ENCODE measurements at places on chromosomes 1 and 21.

DNA sequence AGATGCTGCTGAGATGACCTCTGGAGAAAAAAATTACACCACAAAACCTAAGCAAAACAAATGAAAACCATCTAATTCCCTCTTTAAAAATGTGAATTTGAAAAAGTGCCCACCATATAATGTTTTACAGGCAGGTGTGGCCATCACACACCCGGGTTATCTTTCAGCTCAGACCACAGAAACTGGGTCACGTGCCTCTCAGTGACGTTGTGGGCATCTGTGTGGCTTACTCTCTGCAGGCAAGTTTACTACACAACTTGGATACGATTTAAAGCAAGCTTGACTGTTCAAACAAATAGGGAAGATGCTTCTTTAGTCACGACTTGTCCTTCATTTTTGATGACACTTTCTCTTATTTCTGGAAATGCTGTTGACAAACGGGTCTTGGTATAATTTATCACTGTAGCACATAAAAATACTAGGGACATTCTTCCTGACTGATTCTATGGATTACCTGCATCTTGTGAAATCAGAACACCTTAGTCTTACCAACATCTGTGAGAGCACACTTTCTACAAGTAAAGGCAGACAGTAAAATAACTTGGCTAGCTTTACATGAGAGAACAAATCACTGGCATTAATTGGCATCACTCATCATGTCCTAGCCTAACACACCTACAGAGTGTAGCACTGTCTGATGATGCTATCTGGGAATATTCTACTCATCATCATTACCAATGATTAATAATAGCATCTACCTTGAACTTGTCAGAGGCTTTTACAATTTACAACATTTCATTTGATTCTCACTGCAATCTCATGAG is 89.3 kb upstream of the EDEM3 start:
- DNase-seq, result peak; percentile 67

DNA sequence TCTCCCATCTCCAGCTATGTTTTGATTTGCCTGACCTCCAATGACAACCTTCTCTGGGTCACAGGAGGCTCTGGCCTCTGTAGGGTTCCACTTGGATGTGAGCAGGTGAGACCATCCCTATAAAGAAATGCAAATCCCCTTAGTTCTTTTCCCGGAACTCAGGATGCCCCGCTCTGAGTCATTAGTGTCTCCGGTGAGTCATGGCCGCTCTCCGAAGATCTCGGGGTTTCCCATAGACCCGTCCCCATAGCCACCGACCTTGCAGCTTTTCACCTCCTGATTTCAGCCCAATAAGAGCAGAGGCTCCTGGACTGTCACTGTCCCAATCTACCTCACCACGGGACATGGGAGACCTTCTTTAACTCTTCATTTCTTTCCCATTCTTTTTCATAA is 98.2 kb downstream of the PGBD5 start:
- no peak for DNase-seq

DNA sequence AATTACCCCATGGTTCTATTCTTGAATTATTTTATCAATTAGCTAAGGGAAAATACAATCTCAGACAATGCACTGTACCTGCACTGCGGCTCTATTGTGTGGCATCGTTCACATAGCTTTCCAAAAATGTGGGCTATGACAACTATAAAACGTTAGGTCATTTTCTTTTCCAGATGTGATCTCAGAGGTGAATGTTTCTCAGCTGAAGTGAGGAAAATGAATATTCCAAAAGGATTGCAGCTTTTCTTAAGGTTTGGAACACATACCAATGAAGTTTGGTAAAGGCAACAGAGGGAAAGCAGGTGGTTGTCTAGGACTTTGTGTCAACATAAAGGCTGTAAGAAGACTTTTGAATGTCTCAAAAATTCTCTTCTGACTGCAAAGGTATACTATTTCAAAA is 105.5 kb downstream of the NRIP1 start:
- no peak for DNase-seq

- no peak for DNase-seq
Measured at GRCh38 chr21:31929548-31929947, 56.7 kb downstream of the HUNK start.

DNA sequence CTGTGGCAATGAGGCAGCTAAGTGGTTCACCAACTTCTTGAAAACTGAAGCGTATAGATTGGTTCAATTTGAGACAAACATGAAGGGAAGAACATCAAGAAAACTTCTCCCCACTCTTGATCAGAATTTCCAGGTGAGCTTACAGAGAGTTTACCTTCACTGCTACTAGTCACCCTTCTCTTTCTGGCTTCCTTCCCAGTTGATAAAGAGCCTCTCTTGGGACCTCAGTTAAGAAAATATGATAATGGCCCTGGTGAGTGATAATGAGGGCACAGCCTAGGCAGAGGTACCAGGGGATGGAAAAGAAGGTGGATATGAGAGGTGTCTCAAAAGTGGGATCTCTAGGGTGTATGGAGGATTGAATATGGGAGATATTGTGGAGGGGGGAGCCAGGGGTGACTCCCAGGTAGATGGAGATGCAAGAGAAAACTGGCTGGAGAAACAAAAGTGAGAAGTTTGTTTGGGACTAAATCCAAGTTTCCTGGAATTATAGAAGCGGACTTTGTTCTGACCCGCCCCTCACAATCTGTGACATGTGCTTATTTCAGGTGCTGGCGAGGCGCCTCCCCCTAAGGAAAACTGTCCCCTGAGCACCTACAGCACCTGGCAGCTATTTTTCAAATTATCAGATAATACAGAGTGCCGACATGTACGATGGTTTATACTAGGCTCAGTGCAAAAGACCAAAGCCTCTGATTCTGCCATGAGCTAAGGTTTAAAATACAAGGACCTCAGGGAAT is 13.7 kb downstream of the MTARC2 start:
- DNase-seq, result no peak

GRCh38 chr1:101137144-101138126 is 99.4 kb upstream of the S1PR1 start:
- no peak for DNase-seq

GRCh38 chr1:211281320-211282022 is 22.3 kb downstream of the RCOR3 start:
- DNase-seq, result no peak

Data from activated CD8-positive, alpha-beta memory T cell treated with anti-CD3 and anti-CD28 coated beads for 24 hours (primary cell).